Activated naive CD8-positive, alpha-beta T cell treated with anti-CD3 and anti-CD28 coated beads, Interleukin-2, amount 50 U/mL, for 24 hours (primary cell): ENCODE measurements at places on chromosomes 2 and 18.
A peak's percentile ranks its signal among the peaks of the same experiment; 100 is the strongest.

DNA sequence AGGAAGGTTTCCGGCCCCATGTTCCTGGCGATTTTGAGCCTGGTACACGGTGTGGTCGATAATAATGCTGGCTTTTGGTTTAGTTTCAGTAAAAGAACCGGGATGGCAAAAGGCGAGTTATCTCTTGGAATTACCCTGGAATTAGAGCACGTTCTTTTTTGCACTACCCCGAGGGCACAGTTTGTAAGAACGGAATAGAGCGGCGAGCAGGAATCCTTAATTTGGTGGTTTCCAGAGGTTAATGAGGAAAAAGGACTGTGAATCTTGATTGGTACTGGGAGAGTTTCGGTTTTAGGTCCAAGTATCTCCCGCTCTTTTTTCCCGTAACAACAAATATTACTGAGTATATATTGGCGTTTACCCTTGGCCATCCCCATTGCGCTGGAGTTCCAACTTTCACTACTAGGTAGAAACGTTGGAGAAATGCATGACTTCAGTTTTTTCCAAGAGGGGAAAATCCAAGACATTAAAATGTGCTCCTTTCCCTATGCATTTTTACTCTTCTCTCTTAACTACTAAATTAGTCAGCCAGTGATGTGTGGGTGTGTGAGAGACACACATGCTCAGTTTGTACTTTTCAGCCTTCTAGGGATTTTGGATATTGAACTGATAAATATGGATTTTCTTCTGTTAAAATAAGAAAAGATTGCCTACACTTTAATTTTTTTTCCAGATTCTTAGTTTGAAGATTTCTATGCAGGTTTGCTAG lies 160.8 kb downstream of the AGPS start:
- DNase-seq = peak; percentile 2
- H3K4me3 ChIP-seq = peak overlapping the region; percentile 95
- H3K4me1 ChIP-seq = peaks cover 13% of the 10 kb centered on the region
- no peaks in the 10 kb centered on the region for H3K27me3 ChIP-seq
- peak overlapping the region; percentile 99 for H3K27ac ChIP-seq

DNA sequence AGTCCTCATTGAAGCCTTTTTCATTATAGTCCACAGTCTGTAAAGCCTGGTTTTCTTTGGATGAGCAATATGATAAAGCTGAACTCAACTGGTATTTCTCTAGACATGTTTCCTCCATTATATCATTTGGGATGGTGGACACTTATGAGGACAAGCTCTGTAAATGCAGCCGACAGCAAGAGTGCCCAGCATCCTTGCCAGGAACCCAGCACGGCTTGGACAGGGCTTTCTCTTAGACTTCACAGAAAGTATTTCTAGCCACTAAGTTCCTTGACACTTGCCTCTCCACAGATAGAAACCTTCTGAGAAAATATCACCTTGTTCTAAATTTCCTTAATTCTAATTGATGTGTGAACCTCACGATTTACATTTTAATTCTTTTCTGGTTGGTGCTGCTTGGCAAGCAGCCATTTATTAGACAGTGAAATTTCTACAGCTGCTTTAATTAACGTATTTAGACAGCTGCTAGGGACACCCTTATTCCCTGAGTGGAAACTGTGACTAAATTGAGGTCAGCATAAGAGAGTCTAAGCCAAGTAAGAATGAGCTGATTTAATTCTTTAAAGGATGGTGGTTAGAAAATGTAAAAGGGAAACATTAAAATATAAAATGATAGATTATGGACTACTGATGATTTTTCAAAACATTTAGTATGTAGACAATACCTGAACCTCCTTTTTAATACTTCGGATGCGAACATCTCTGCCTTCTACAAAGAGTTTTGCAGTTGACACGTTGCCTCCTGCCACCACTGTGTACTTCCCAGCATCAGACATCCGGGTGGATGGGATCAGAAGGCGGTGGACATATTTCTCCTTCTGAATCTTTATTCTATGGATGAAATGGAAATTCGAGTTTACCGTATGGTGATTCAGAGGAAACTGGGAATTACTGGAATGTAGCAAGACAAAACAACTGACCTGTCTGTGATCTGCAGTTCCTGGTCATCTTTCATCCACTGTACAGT lies 39.8 kb downstream of the TTN start:
- no peak for DNase-seq
- peaks cover 8% of the 10 kb centered on the region for H3K36me3 ChIP-seq
- H3K27me3 ChIP-seq = no peaks in the 10 kb centered on the region

GRCh38 chr18:35239314-35239713 lies 1.5 kb upstream of the ZNF397 start:
- H3K27me3 ChIP-seq = no peaks in the 10 kb centered on the region
- DNase-seq = no peak
- peaks cover 24% of the 10 kb centered on the region for H3K4me1 ChIP-seq
- peaks cover 26% of the 10 kb centered on the region for H3K36me3 ChIP-seq
- no peak overlapping the region for H3K27ac ChIP-seq
- no peak overlapping the region for H3K4me3 ChIP-seq

GRCh38 chr2:230050136-230050535 lies 18.6 kb downstream of the SLC16A14 start:
- no peak for DNase-seq
- no peak overlapping the region for H3K4me3 ChIP-seq
- no peaks in the 10 kb centered on the region for H3K36me3 ChIP-seq
- no peaks in the 10 kb centered on the region for H3K27me3 ChIP-seq

DNA sequence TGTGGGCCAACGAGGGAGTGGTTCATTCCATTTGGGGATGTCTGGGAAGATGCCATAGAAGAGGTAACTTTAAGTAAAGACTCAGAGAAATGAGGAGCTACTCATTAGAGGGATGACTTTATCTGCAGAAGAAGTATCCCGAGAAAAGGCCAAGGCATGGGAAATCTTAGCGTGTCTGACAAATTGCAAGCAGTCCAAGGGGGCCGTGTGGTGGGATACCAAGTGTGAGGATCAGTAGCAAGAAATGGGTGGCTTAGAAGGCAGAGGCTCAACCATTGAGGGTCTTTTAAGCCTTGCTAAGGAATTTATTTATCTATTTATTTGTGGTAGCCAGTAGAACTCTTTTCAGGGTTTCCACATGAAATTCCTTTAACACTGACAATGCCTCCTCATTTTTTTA lies 436.4 kb downstream of the RNF144A start:
- H3K4me1 ChIP-seq = no peaks in the 10 kb centered on the region
- H3K36me3 ChIP-seq = no peaks in the 10 kb centered on the region
- H3K27me3 ChIP-seq = no peaks in the 10 kb centered on the region
- no peak for DNase-seq
- H3K4me3 ChIP-seq = no peak overlapping the region
- no peak overlapping the region for H3K27ac ChIP-seq

GRCh38 chr2:75031906-75032803 lies 73.7 kb downstream of the POLE4 start:
- peaks cover 2% of the 10 kb centered on the region for H3K4me1 ChIP-seq
- no peak for DNase-seq
- no peaks in the 10 kb centered on the region for H3K36me3 ChIP-seq
- no peaks in the 10 kb centered on the region for H3K27me3 ChIP-seq

- no peaks in the 10 kb centered on the region for H3K4me1 ChIP-seq
- H3K36me3 ChIP-seq = no peaks in the 10 kb centered on the region
- no peak for DNase-seq
- no peak overlapping the region for H3K4me3 ChIP-seq
- H3K27ac ChIP-seq = no peak overlapping the region
Observed at GRCh38 chr18:52156166-52156565, 183.8 kb upstream of the DCC start.

GRCh38 chr2:212958757-212959295 lies 192.6 kb downstream of the IKZF2 start:
- peak overlapping the region; percentile 35 for H3K27ac ChIP-seq
- no peak overlapping the region for H3K4me3 ChIP-seq
- no peaks in the 10 kb centered on the region for H3K36me3 ChIP-seq
- DNase-seq = no peak
- H3K27me3 ChIP-seq = no peaks in the 10 kb centered on the region

GRCh38 chr2:240662681-240663080 lies 20.0 kb downstream of the AQP12B start:
- no peak for DNase-seq
- peaks cover 27% of the 10 kb centered on the region for H3K27me3 ChIP-seq
- H3K27ac ChIP-seq = no peak overlapping the region
- H3K4me1 ChIP-seq = no peaks in the 10 kb centered on the region
- H3K4me3 ChIP-seq = no peak overlapping the region

GRCh38 chr2:41283079-41283775 lies 764.6 kb upstream of the PKDCC start:
- H3K27ac ChIP-seq = no peak overlapping the region
- no peaks in the 10 kb centered on the region for H3K4me1 ChIP-seq
- no peaks in the 10 kb centered on the region for H3K36me3 ChIP-seq
- H3K27me3 ChIP-seq = no peaks in the 10 kb centered on the region
- no peak overlapping the region for H3K4me3 ChIP-seq
- DNase-seq = no peak

DNA sequence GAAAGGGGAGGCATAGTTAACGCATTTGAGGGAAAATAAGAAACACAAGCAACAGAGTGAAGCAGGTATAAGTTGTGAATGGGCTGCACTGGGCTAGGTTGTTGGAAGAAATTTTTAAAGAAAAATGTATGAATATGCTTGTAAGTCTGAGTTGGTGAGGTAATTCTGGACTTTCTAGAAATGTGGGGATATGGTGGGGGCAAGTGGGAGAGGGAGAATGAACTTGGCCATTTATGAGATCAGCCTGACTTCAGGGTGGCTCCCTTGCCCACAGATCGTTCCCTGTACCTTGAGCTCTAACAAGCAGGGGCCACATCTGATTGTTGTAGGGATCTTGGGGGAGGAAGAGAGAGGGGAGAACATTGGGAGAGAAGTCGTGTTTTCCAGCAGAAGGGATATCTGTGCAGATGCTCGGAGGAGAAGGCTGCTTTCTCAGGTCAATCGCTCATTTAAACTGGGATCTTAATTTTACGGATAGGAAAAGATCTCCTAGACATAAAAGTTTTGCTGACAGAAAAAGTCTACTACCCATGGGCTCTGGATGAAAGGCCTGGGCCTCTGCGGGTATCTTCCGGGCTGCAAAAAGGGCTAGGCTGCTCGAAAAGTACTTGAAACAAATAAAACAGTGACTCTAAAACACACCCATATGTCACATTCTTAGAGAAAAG lies 42.5 kb upstream of the FZD5 start:
- no peaks in the 10 kb centered on the region for H3K36me3 ChIP-seq
- peaks cover 10% of the 10 kb centered on the region for H3K4me1 ChIP-seq
- peaks cover 5% of the 10 kb centered on the region for H3K27me3 ChIP-seq
- no peak overlapping the region for H3K4me3 ChIP-seq

DNA sequence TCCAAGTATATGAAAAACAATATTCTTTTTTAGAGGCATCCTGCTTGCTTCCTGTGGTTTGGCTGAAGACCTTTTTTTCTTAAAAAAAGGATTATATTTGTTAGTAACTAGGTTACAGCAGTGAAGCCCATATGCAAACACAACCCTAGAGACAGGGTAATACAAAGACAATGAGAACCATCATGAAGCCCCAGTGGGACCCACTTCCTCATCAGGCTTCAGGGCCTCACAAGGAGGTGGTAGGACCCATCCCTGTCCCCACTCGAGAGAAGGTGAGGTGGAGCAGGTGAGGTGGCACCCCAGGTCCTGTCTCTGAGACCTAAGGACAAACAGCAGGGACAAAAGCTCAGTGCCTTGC lies 80.3 kb downstream of the EDAR start:
- H3K27me3 ChIP-seq = no peaks in the 10 kb centered on the region
- H3K4me3 ChIP-seq = no peak overlapping the region
- no peaks in the 10 kb centered on the region for H3K4me1 ChIP-seq
- no peak for DNase-seq

GRCh38 chr18:44594799-44595467 lies 85.8 kb upstream of the SETBP1 start:
- no peak overlapping the region for H3K4me3 ChIP-seq
- DNase-seq = no peak
- peaks cover 10% of the 10 kb centered on the region for H3K4me1 ChIP-seq

DNA sequence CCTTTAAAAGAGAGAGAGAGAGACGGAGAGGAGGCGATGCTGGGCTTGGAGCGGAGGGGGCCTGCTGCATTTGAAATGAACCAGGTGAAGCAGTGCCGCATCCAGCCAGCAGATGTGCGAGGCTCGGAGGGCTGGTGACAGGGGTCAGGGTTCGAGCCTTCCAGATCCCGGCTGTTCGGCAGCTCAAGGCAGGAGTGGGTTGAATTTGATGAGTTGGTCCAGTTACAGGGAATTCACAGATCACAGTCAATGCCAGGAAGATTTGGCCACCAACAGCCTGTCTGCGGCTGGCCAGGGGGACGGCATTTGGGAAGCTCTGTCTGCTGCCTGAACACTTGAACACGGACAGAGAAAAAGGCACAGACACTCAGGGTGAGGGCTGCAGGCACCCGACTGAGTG lies 48.6 kb downstream of the PTGR3 start:
- no peak overlapping the region for H3K4me3 ChIP-seq
- peaks cover 7% of the 10 kb centered on the region for H3K4me1 ChIP-seq
- no peak overlapping the region for H3K27ac ChIP-seq
- no peak for DNase-seq
- H3K36me3 ChIP-seq = no peaks in the 10 kb centered on the region
- H3K27me3 ChIP-seq = no peaks in the 10 kb centered on the region

DNA sequence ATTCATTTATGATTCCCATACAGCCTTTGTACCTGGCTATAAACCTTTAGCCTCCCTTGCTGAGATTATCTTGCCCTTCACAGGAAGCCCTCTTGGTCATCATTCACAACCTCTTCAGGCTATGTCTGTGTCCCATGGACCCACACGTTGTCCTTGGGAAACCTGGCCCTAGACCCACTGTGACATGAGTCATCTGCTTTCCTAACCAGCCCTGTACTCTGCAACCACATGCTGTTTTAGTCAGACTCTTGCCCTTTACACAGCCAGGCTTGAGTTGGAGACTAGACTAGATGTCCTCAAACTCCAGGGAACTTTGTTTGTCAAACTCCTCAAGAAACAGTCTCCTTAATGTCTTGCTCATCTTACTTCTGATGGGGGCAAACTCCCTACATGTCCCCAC lies 229.3 kb upstream of the ZSWIM2 start:
- no peak for DNase-seq
- no peak overlapping the region for H3K27ac ChIP-seq
- H3K27me3 ChIP-seq = no peaks in the 10 kb centered on the region
- H3K36me3 ChIP-seq = no peaks in the 10 kb centered on the region
- no peak overlapping the region for H3K4me3 ChIP-seq

GRCh38 chr2:100992262-100992661 lies 9.8 kb upstream of the RPL31 start:
- no peaks in the 10 kb centered on the region for H3K27me3 ChIP-seq
- no peak overlapping the region for H3K27ac ChIP-seq
- H3K4me3 ChIP-seq = no peak overlapping the region
- H3K4me1 ChIP-seq = peaks cover 5% of the 10 kb centered on the region

- no peak overlapping the region for H3K27ac ChIP-seq
- DNase-seq = no peak
- no peaks in the 10 kb centered on the region for H3K4me1 ChIP-seq
Observed at GRCh38 chr18:44392933-44393332, 287.8 kb upstream of the SETBP1 start.

DNA sequence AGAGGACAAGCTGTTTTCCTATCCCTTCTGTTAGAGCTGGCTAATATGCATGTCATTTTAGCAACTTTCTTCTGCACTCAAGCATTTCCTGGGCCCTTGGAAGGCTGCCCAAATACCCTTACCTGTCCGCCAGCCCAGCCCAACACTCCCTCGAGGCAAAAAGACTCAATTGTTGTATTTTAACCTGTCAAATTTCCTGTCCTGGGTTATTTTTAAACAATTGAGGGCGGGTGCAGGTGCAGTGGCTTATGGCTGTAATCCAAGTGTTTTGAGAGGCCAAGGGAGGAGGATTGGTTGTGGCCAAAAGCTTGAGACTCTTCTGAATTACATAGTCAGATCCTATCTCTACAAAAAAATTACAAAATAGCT lies 125.0 kb upstream of the ARHGAP28 start:
- no peak overlapping the region for H3K27ac ChIP-seq
- DNase-seq = no peak
- H3K4me1 ChIP-seq = no peaks in the 10 kb centered on the region
- no peaks in the 10 kb centered on the region for H3K27me3 ChIP-seq
- no peak overlapping the region for H3K4me3 ChIP-seq
